ENCODE measurements at places on chromosomes 16 and 17.

DNA sequence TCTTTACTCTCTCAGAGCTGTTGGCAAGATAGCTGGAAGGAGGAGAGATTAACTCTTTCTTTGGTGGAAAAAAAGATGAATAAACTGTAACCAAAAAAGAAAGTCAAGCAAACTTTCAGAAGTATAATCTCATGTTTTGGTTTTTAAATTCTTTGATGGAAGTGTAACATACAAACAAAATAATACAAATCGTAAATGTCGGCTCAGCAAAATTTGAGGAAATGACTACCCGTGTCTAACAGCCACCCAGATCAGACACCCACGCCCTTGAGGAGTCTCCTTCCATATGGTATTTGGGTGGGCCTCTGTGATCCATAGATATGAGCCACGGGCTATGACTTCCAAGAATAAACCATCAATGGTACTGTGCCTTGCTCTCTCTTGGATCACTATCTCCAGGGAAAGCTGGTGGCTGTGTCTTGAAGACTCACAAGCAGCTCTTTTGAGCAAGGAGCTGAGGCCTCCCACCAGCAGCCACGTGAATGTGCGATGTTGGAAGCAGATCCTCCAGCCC is 9.6 kb upstream of the CD300C start:
- DNase-seq, result no peak

DNA sequence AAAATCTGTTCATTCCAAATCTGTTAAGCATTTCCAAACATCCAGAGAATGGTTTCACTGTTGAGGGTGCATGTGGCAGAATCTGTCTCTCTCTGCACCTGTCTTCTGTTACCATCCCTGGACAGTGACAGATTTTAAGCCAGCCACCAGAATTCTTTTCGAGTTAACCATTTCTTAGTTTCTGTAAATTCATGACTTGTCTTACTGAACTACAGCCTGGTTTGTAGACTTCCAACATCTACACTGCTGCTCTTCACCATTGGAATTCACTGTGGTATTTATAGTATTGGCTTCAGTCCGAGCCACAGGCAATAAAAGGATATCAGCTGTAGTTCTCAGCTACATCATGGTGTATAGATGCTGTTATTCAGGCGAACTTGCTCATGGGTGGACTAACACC is 47.6 kb downstream of the GOSR1 start:
- DNase-seq, result peak; percentile 34

DNA sequence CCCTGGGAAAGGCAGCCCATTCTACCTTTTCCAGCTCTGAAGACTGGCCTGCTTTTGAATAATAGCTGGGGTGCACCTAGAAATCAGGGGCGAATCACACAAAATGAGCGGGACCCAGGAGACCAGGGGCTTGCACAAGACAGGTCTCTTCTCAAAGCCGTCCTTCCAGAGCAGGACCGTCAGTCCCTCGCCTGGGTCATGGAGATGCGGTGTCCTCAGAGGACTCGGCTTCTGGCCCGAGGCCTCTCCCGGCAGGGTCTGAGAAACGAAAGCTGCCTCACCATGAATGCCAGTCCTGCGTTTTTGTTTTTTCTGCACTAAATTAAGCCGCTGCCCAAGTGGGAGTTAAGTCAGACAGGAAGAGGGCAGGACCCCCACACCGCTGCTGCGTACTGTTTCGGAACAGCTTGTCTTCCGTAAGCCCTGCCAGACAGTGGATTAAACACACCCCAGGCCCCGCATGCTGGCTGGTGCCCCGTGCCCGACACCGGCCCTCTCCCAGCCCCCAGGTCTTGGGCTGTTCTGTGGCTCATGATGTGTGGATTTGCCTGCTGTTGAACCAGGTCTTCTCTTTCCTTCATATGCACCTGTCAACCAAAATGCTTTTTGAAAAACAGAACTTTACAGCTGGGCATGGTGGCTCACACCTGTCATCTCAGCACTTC is 142.1 kb upstream of the RPH3AL start:
- DNase-seq, result no peak

GRCh38 chr17:66614469-66614868 is 220.4 kb upstream of the CACNG5 start:
- no peak for DNase-seq

DNA sequence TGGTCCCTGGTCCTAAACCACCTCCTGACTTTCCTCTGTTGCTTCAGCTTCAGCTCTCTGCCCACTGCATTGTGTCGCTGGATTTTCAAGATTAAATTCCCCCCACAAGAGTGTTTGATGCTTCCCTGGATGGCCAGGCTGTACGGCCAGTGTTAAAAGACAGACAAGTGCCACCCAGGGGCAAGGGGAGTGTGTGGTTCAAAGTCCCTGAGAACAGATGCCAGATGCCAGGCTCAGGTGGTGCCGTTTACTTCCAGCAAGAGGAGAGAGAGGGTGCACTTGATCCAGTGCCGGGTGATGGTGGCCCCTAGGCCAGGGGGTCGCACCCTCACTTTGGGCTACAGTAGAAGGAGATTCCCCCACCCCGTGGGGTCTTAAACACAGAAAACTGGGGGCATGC is 109.2 kb downstream of the RPTOR start:
- DNase-seq, result no peak

- DNase-seq, result no peak
Observed at GRCh38 chr16:15960124-15960971, 10.9 kb downstream of the ABCC1 start.

DNA sequence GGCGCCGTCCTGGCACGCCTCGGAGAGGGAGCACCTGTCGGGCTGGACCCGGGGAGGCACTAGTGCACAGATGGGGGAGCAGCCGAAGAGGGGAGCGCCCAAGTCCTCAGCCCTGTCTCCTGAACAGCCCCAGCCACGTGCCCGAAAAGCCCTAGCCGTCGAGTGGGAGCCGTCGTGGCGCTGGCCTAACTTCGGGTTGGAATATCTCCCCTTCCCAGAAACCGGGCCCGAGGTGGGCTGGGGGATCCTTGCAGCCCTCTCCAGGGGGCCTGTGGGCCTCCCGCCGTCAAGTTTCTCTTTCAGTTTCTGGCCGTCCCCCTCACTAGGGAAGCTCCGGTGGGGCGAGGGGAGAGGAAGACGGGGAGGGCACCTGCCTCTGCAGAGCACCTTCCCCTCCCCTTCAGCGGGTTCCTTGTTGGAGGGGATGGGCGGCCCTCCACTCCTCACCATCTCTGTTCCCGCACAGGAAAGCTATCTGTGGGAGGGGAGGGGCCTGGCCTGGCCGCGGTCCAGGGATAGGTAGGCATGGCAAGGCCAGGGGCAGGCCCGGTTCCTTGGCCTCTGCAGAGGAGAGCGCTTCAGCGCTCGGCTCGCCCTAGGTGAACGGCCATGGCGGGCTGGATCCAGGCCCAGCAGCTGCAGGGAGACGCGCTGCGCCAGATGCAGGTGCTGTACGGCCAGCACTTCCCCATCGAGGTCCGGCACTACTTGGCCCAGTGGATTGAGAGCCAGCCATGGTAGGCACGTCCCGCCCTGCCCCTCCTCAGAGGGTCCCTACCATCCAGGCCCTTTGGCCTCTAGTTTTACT is 709 bp downstream of the STAT5A start:
- no peak for DNase-seq
